CD4-positive, alpha-beta T cell treated with Interleukin-15 for 1 hour (primary cell): ENCODE measurements at places on chromosomes 16 and 17.
A peak's percentile ranks its signal among the peaks of the same experiment; 100 is the strongest.

- no peak for DNase-seq
Measured at GRCh38 chr16:22946433-22946832, 132.5 kb downstream of the HS3ST2 start.

DNA sequence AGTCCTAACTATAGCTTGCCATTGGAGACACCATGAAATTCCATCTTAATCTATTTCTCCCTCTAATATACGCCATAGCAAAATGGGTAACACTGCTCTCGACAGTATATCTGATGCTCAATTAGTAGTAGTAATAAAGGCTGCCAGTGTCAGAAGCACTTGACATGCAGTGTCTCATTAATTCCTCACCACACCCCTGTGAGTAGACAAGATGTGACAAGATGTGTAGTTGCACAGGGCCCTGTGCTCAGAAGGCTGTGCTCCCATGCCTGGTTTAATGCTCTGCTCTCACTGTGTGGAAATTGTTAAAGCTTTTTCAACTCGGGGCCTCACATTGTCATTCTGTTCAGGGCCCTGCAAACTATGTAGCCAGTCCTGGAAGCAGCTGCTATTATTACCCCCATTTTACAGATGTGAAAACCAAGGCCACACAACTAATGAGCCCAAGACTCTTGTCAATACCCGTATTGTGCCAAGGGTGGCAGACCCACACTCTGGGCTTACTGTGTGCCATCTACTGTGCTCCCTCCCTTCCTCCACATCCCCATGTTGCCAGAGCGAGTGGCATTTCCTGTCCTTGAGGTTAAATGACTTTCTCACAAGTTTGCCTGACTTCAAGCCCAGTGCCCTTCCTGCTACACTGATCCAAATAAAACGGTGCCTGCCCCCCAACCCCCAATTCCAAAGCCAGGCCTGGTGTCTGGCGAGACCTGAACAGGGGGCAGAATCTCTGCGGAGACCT, 287.3 kb upstream of the CCL2 start:
- no peak for DNase-seq

GRCh38 chr16:22678311-22678710, 135.7 kb upstream of the HS3ST2 start:
- no peak for DNase-seq

GRCh38 chr16:58499615-58500351, at the start of gene NDRG4:
NDRG4 (plus strand) TSS chr16:58500143; CDS start chr16:58500249, 106 bp downstream.
- peak; percentile 68 for DNase-seq

GRCh38 chr17:73595479-73595878, 48.8 kb downstream of the SDK2 start:
- DNase-seq: no peak
